ENCODE measurements at places on chromosomes 12 and 14.

- DNase-seq = no peak
These were observed 16.5 kb upstream of the LUM start for GRCh38 chr12:91127751-91128150.

DNA sequence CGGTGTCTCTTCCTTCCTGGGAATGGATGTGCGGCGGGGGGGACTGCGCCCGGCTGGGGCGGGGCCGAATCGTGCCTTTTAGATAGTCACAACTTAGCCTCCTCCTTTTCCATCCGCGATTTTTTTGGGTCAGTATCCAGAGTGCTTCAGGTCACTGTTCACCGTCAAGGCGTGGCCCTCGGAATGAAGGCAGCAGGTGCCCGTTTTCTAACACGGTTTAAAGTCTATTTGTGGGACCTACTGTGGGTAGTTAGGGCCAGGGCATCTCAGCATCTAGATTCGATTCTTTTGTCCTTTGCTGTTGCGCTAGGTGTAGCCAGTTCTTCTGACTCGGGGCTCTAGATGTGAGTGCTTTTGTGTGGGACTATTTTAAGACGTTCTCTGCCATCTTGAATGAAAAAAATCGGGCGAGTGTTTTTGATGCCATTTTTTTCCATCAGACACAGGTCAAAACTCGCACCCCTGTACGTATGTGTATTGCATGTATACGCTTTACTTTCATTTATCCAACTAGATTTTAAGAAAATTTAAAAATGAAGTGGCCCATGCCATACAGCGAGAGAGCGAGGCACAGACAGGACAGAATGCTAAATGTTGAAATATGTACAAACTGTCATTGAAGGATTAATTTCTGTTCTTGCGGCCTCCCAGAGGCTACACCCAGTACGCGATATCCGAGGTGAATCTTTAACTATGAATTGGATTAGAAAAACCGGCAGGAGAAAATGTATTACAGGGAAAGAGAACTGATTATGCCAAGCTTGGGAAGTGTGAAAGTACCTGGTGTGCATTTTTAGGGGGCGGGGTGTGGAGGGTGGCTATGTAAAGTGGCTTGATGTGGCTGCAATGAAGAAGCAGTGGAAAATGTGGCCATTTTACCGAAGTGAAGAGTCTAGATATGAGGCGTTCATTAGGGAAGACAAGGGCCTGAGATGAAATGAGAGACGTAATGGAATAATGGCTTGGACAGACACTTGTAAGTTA is 835 bp downstream of the VEZT start:
- DNase-seq = no peak

- DNase-seq = no peak
These were observed 107.5 kb downstream of the GPATCH2L start for GRCh38 chr14:76259029-76259735.

GRCh38 chr12:25207411-25207810 is 12.4 kb downstream of the ETFRF1 start:
- no peak for DNase-seq

GRCh38 chr12:61011767-61012423 is 1248.3 kb upstream of the USP15 start:
- DNase-seq = no peak

DNA sequence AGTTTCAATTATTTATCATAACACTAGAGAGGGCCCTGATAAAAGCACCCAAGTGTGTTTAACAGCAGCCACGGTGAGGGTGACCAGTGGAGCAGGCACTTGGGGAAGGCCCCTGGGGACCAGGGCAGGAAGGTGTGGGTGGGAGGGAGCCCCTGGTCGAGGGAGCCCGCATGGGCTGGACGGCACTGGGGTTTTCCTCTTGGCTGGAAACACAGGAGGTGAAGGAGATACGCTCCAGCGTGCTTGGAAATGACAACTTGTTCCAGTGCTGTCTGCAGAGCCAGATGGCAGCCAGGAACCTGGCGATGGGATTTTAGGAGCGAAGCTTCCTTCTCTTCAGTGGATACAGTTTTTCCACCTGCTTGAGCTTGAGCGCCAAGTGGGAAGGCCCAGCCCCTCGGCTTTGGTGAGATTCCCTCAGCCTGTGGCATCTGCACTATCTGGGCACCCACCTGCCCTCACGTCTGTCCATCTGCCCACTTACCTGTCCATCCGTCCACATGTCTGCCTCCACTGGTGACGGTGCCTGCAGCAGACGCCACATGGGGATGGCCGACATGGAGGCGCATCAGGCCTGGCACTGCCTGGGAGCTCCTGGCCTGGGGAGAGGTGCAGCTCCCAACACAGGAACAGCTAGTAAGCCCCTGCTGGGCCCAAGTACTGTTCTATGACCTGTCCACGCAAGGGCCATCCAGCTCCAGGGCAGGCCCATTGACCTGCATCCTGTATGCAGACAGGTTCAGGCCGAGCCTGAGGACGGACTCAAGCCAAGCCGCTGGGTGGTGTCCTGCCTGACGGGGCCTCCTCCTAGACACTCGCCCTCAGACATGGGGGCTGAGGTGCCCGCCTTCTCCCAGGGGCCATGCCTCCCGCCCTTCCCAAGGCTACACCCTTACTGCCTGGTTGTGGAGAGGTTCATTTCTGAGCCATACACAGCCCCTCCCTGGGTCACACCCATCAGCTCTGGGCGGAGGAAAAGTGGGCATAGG is 192.2 kb upstream of the C14orf180 start:
- no peak for DNase-seq

GRCh38 chr12:123094349-123095077 is 56.4 kb downstream of the PITPNM2 start:
- DNase-seq = no peak

DNA sequence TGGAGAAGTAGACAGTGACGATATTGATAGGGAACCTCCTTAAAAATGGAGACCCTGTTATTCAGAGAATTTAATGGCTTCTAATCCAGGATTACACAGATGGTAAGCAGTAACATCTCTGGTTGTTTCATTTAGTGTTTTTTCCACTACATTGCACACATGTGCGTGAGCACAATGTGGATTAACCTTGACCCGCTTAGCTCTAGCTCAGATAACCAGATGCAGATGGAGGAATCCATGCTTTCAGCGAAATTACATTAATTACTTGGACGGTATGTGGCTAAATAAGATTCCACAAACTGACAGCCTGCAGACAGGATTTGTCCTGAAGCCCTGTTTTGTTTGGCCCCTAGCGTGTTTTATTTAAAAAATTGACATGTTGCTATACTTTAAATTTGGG is 378.4 kb downstream of the CCDC91 start:
- DNase-seq = no peak

GRCh38 chr12:57452937-57453509 is 2.1 kb upstream of the INHBE start:
- DNase-seq = no peak

- DNase-seq = no peak
These were observed 76.6 kb upstream of the KCNH3 start for GRCh38 chr12:49462083-49462744.

Measured in activated naive CD4-positive, alpha-beta T cell (primary cell).